ENCODE measurements at places on chromosomes 6 and 20.

- ATAC-seq = no peak
Measured at GRCh38 chr20:43723186-43723585, 3.6 kb downstream of the GTSF1L start.

GRCh38 chr6:107658920-107659865 lies 164.9 kb downstream of the SCML4 start:
- no peak for ATAC-seq

DNA sequence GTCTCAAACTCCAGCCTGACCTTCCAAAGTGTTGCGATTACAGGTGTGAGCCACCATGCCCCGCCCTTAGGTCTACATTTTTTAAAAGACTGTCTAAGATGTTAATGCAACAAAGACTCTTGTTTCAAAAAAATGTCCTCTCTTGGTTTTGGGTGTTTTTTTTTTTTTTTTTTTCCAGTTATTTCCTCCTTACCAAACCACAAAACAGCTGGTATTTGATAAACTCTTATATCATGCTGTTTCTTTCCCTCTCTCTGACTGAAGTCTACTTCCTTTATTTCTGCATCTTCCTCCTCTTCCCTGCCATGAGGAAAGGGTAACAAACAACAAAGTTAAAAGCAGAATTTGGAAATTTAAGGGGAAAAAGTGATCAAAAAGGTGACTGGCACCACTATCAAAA lies 21.2 kb downstream of the STK38 start:
- no peak for ATAC-seq

- no peak for ATAC-seq
Measured at GRCh38 chr6:151807513-151808370, at the start of gene ESR1. Gene ESR1, plus strand, starts transcription at chr6:151807682. Its CDS starts 231 bp downstream, at chr6:151807913.

DNA sequence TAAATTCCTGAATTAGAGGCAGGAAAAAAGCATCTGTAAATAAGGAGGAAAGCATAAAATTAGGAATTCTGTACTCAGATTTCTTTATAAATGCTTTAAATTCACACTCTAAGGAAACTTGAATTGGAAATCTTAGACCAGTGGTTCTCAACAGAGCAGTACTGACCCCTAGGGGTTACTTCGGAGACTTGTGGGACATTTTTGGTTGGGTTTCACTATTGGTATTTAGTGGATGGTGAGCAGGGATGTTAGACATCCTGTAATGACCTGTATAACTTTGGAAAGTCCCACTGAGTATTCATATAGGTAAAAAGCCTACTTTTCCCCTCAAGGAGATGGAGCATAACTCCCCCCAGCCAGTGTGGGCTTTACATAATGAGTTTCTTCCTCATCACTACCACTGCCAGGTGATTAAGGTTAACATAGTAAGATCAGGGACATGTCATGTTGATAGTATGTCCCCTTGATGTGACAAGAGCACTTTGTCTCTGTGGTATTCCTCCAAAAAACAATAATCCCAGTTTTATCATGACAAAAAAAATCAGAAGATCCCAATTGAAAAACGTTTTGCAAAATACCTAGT lies 31.0 kb downstream of the GLO1 start:
- peak; percentile 80 for ATAC-seq

GRCh38 chr6:11043961-11044711 lies at the start of gene ELOVL2:
Gene ELOVL2, minus strand, starts transcription at chr6:11044305. Its CDS starts 75 bp downstream, at chr6:11044230.
- ATAC-seq = peak; percentile 68

GRCh38 chr6:55497694-55498093 lies 81.3 kb downstream of the HMGCLL1 start:
- ATAC-seq = no peak

DNA sequence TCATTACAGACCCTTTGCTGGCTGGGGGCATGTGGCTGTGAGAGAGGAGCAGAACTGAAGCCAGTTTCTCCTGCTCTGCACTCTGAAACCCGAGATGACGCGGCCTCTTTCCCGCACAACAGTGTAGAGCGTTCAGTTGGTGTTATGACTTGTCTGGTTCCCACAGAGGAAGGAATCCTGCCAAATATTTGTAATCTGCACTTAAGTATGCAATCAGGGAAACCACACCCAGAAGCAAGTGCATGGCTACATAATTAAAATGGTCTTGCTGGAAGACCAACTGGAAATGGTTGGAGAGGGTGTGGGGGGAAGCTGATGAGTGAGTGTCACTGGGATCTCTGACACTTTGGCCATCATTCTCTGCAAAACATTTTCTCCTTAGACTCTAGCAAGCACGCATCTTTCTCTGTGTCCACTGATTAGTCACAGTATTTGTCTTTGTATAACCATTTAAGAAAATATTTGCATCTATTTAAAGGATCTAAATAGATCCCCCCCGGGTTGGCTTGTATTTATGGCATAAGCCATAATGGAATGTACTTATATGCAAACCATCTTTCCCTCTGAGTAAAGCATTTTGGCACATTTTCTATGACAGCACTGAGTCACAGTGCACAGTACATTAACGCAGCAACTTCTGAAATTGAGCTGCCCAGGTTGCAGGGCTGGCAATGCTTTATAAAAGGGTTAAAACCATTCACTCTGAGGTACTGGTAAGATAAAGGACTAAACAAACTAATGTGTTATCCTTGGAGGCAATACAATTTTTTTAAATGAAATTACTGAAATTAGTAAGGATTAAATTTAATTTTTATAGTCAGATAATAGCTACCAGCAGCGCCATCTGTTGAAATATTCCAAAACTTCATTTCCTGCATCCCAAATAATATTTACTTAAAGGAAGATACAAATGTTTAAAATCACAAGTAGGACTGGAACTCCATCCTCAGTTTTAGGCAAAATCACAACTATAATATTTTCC lies 76.7 kb downstream of the FOXC1 start:
- no peak for ATAC-seq

- no peak for ATAC-seq
Measured at GRCh38 chr6:111848262-111848812, 24.9 kb downstream of the FYN start.

GRCh38 chr6:135280375-135281136 lies 99.4 kb downstream of the MYB start:
- no peak for ATAC-seq

Data from activated CD4-positive, CD25-positive, alpha-beta regulatory T cell treated with anti-CD3 and anti-CD28 coated beads, Interleukin-2, amount 50 U/mL, for 24 hours (primary cell).